ENCODE measurements at places on chromosomes 5 and 9.

GRCh38 chr5:142862594-142862993, 92.4 kb downstream of the ARHGAP26 start:
- DNase-seq: no peak

- DNase-seq: no peak
Measured at GRCh38 chr5:103256178-103256577, 2.4 kb upstream of the MACIR start.

- no peak for DNase-seq
Measured at GRCh38 chr9:94645901-94646300, 6.6 kb upstream of the FBP1 start.

GRCh38 chr5:454936-455335, 12.0 kb downstream of the EXOC3 start:
- DNase-seq: no peak
